H54 (cell line): ENCODE measurements at places on chromosomes 13 and 19.

DNA sequence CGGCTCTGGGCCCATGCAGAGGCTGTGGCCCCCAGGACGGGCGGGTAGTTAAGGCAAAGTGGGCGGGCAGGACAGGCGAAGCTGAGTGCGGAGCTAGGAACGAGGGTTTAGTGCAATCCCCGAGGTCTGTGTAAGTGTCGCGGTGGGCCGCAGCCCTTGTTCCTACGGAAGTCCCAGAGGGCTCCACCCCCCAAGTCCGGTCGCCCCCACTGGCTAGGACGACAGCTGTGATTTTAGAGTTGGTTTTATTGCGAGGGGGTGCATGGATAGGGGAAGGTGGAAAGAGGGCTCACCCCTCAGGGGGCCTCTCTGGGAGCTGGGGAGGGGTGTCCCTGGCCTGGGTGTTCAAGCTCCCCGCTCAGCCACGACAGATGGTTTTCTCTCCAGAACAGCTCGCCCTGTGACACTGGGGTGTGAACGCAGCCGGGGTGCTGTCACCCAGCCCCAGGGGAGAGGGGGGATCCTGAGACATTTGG, 21.7 kb downstream of the ZBTB7A start:
- no peak for DNase-seq

- DNase-seq = no peak
Measured at GRCh38 chr19:53982611-53983010, 8.8 kb upstream of the CACNG6 start.

- DNase-seq = no peak
Measured at GRCh38 chr19:17078920-17079709, 3.5 kb downstream of the MYO9B start.

DNA sequence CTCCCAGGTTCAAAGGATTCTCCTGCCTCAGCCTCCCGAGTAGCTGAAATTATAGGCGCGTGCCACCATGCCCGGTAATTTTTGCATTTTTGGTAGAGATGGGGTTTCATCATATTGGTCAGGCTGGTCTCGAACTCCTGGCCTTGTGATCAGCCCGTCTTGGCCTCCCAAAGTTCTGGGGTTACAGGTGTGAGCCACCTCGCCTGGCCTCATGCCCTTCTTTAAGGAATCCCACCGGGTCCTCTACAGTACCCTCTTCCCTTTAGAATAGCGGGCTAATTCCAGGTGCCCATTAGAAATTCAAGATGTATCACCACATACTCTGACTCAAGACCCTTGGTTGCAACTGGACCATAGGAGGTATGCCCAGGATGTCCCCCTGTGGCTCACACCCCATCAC, 74.2 kb upstream of the ZNF536 start:
- no peak for DNase-seq

DNA sequence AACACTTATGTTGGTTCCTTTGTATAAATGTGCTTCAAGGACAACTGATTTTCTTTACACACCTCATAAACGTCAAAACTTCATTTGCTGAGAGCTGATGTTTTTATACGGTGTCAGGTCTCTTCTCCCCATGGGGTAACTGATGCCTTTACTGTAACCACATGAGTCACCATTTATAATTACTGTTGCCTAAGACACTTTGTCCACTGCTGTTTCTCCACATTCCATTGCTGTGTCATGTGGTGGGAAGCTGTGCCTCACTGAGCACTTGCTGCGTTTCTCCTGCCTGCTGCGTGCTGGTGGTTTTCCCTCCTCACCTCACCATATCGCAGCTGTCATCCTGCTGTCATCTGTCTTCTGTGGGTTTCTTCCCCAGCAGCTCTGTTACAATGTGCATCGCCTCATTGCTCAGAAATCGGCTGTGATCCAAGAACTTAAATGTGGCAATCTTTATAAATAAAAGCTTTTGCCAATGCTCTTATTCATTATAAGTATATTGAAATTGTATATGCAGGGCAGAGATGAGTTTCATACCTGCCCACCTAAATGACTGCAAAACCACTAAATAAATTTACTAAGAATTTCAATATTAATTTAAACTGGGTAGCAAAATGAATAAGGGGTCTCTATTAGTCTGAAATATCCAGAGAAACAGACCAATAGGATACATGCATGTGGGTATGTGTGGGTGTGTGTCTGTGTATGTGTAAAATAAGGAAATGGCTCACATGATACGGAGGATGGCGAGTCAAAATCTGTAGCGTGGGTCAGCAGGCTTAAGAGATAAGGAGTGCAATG, 547.0 kb upstream of the SLITRK5 start:
- peak; percentile 70 for DNase-seq

- peak; percentile 42 for DNase-seq
Measured at GRCh38 chr13:45325806-45326205, 15.2 kb downstream of the TPT1 start.

DNA sequence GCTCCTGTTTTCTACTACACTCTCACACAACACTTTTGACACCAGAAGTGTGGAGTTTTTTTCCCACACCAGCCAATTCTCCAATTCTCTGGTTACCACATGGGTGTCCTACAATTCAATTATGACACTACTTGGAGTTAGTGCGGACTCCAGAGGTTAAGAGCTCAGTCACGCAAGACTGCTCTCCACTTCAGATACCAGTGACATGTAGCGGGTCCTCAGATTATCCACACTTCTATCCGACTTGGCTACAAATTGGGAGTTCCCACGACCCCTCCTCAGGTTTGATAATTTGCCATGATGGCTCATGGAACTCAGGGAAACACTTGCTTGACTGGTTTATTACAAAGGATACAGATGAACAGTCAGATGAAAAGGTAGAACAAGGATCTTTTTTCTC, 32.9 kb downstream of the PAN3 start:
- no peak for DNase-seq

- no peak for DNase-seq
Measured at GRCh38 chr13:109669234-109669612, 117.2 kb downstream of the IRS2 start.

DNA sequence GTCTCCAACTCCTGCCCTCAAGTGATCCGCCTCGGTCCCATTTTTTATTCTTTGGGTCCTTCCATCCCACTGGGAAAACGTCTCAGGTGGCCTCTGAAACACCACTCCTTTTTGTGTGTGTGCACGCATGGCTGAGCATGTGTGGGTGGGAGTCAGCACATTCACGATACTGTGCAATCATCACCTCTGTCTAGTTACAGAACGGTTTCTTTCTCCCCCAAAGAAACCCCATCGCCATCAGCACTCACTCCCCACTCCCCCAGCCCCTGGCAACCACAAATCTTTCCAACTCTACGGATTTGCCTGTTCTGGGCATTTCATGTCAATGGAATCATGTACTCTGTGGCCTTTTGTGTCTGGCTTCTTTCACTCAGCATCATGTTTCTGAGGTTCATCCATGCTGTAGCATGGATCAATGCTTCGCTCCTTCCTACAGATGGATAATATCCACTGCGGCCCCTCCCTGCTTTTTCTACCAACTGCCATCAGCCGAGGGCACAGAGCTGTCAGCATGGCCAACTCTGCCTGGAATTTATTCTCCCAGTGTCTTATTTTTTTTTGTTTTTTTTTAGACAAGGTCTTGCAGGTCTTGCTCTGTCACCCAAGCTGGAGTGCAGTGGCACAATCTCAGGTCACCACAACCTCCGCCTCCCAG, 9.7 kb downstream of the F2RL3 start:
- DNase-seq = no peak

DNA sequence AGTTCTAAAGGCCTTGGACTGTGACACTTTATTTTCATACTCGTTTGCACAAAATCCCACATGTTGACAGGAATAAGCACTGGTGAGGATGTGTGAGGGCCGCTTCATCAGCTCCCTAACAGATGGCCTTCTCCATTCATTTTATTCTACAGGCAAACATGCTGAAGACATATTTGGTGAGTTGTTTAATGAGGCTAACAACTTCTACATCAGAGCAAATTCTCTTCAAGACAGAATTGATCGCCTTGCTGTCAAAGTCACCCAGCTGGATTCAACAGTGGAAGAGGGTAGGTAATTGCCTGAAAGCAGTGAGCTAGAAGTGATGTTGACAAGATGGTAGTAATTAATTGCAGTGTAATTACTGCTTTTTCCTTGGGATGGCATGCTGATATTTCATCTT, 95.7 kb downstream of the GPR12 start:
- DNase-seq = no peak

- DNase-seq = peak; percentile 90
Measured at GRCh38 chr19:2246801-2247361, 2.2 kb upstream of the AMH start.

DNA sequence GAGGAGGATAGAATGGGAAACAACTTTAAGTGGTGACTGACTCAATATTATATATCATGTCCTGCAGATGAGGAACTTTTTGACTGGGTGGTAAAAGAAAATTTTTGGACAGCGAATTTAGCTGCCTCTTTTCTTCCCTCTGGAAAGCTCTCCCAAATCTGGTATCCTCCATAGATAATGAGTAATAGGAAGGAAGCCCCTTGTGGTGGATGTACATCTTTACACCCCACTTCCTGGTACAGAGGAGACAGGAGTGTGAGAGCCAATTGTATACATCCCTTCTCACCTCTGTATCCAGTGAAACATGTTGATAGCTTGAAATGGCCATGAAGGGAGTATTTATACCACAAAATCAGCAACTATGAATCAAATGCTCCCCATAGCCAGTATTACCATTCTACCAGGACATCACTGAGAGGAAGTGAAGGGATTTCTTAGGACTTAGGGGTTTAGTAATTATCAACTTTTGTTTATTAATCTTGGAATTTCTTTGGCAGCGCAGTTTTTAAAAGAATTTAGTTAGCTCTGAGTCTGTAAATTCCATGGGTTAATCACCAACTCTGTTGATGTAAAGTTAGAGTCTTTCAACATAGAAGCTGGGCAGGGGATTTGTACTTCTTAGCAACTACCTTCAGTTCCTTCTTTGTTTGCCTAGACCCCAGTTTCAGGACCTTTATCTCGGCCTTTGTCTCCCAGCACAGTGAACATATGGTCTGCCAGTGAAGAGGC, 17.0 kb upstream of the TDRD3 start:
- DNase-seq = no peak

- peak; percentile 56 for DNase-seq
Measured at GRCh38 chr19:29687244-29687896, 22.1 kb downstream of the PLEKHF1 start.

GRCh38 chr13:31605076-31605860, 134.1 kb upstream of the RXFP2 start:
- DNase-seq = no peak

- no peak for DNase-seq
Measured at GRCh38 chr13:99988529-99989275, 7.1 kb downstream of the ZIC2 start.

GRCh38 chr13:107066355-107066754, 498.4 kb upstream of the ARGLU1 start:
- DNase-seq = no peak

- no peak for DNase-seq
Measured at GRCh38 chr19:21109116-21109515, 27.1 kb downstream of the ZNF714 start.

- peak; percentile 81 for DNase-seq
Measured at GRCh38 chr19:48637449-48637947, 319 bp upstream of the DBP start.

DNA sequence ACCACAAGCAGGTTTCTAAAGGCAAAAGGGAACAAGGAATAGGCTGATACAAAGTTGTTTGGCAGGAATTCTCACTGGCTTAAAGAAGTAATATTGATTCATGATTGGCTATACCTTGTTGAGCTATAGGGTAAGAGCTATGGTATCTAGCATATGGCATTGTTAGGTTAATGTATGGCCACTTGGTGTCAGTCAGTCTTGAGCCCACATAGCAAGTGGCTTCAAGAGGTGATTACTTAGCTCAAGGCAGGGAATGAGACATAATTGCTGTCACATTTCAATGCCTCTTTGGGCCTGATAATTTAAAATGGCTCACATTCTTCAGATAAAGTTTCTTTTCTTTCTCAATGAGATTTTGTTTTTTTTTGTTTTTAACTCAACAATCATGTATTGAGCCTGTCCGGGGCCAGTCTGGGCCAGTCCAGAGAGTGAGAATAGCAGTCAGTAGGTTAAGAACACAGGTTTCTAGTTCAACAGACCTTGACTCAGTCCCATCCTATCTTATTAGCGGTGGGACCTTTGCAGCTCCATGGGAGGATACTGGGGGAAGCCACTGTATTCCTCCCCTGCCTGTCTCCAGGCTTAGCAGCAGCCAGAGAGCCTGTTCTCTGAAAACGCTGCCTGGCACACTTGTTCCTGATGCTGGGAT, 45.8 kb upstream of the RCBTB2 start:
- no peak for DNase-seq

DNA sequence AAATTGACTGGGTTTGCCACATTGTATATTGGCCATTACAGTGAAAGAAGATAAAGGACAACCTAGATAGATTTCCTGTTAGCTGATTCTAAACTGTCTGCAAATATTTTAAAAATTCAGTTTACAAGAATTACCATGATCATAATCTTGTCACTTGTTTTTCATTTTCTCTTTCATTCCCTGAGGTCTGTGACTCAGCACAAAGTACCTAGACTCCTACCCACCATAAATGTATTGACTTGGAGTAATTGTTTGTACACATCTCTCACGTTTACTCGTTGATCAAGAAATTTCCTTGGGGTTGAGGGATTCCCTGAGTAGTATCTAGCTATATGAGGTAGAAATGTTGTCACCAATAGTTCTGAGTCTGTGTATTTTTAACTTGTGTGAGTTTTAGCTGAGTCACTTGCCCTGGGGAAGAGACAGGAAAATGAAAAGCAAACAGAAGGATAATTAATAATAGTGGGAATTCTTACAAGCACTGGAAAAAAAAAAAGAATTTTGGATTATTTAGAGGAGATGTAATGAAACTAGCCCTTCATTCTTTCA, 299.2 kb upstream of the DACH1 start:
- no peak for DNase-seq

DNA sequence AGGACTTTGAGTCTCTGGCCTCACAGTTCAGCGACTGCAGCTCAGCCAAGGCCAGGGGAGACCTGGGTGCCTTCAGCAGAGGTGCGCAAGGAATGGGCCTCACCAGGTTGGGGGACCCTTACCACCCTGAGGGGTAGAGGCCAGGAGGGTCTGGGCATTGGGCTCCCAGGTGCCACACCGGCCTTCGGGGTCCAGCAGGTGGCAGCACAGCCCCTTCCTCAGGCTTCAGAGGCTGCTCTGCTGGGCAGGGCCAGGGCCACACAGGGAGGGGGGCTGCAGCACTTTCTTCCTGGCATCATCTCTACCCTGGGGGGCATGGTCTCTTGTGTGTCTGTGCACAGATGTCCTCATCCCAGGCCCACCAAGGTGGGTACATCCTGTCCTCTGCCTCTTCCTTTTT, 12.9 kb downstream of the PIN1 start:
- no peak for DNase-seq
